AG10803 (cell line): ENCODE measurements at places on chromosomes 11 and 22.

DNA sequence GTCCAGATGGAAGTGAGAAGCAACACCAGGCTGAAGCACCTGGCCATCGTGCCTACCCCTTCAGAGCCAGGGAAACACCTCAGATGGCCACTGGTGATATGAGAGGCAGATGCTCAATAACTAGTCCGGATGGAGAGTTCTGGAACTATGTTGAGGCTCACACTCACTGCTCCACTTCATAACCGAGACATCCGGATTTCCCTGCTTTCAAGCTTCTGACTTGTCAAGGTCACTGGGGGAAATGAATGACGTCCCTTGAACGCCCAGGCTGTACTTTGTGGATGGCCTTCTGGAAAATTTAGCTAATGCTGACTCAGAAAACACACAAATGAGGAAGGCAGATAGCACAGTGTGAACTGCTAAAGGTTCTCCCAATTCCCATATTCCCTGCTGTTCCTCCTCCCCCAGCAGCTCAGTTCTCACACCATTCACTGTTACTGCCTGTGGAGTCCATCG, at the start of gene LYVE1:
Gene LYVE1 (minus strand): TSS at position 180 of the 456 bp plus-strand sequence. CDS start 133 bp downstream, at position 47.
- no peak for DNase-seq

GRCh38 chr22:45757068-45757467, 85.4 kb downstream of the ATXN10 start:
- DNase-seq = peak; percentile 60

DNA sequence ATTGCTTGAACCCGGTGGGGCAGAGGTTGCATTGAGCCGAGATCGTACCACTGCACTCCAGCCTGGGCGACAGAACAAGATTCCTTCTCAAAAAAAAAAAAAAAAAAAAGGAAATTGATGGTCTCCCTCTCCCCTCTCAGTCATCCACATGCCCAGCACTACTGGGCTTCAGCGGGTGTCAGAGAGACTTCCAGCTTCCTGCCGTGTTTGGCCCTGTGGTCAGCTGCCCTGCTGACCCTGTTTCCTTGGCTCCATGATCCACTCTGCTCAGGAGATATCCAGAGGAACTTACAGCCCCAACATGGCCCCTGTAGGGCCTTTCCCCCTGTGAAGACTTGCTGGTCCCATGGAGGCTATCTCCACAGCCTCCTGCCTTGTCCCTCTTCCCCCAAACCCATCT, 6.1 kb upstream of the PNPLA3 start:
- DNase-seq = no peak

DNA sequence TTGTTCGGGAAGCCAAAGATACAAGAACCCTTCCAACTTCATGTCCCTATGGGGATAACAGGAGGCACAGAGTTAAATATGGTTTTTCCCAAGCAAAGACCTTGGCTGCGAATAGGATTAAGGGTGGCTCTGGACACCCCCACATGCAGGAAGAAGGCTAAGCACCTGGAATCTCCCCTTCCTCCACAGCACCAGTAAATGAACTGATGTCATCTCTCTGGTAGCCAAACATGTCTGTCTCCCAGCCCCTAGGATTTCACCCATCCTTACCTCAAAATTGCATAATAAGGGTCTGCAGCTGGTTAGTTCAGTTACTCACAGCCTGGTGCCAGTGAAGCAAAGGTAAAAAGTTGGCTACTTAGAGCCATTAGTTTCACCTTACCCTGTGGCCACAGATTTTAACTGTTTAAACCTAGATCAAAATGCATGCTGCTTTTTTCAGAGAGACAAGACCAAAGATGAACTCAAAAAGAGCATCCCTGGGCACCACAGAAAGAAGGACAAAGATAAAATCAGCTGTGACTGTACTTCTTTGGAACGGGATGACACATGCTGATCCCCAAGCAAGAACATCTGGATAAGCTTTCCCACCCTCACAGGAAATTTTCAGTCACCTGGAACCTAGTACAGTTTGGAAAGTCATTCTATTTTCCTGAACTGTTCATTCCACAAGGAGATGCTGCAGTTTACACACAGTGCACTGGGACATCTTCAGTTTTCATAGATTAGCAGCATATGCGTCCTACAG, 77.2 kb upstream of the AKIP1 start:
- peak; percentile 73 for DNase-seq

DNA sequence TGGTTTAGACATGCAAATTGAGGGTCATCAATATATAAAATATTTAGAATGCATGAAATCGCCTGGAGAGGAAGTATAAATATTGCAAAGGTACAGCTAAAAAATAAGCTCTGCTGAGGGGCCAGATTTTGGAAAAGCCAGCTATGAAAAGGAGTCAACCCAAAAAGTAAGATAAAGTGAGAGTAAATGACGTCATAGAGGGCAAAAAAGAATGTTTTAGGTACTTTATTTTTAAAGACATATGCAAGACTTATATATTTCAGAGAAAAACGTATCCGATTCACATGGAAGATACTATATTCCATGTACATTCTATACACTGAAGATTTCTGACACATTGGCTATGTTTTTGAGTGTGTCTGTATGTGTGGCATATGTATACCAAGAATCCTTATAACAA, 13.6 kb downstream of the GRM5 start:
- DNase-seq = no peak

- no peak for DNase-seq
Observed at GRCh38 chr11:132670921-132671675, 861.2 kb downstream of the OPCML start.
